Fibroblast of mammary gland (primary cell): ENCODE measurements at places on chromosomes 2 and 18.

DNA sequence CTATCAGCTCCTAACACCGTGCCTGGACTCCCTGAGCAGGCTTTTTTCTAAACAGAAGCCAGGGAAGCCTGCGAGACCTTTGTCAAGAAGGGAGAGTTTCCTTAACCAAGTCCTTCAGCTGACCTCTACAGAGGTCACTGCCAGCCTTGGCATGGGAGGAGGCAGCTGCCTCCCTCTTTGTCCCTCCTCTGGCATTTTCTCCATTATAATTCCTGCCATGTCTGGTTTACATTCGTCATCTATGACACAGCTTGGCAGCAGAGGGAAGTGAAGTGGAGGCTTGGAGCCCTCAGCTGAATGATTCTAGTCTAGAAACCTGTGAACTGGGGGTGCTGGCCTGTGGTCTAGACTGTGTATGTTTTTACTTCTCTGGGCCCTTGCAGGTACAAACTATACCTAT is 22.5 kb downstream of the LIPG start:
- DNase-seq = peak; percentile 23

DNA sequence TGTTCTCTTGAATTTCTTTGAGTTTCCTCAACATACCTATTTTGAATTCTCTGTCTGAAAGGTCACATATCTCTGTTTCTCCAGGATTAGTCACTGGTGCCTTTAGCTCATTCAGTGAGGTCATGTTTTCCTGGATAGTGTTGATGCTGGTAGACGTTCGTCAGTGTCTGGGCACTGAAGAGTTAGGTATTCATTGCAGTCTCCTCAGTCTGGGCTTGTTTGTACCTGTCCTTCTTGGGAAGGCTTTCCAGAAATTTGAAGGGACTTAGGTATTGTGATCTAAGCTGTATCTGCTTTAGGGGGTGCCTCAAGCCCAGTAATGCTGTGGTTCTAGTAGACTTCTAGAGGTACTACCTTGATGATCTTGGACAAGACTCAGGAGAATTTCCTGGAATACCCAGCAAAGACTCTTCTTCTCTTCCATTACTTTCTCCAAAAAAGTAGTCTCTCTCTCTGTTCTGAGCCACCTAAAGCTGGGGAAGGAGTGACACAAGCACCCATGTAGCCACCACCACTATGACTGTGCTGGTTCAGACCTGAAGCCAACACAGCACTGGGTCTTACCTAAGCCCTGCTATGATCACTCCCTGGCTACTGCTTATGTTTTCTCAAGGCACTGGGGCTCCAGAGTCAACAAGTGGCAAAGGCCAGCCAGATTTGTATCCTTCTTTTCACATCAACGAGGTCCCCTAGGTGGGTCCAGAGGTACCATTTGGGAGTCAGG is 852.0 kb downstream of the BCL11A start:
- DNase-seq = no peak

GRCh38 chr2:52445686-52446085 is 1321.9 kb upstream of the CHAC2 start:
- DNase-seq = no peak

DNA sequence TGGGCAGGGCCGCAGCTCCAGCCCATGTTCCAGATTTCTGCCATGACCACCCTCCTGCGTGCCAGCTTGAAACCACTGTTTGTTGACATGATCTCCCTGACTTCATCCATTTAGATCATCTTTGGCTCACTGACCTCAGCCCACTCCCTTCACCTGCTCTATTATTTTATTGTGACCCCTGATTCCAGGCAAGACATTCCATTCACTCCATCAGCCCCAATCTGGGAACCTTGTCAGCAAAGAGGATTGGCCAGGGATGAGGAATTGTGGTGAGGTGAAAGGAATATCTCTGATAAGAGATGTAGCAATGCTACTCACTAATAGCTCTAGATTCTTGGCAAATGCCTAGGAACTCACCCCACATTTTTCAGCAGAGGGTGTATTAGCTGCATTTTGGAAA is 174.2 kb downstream of the TMEM247 start:
- no peak for DNase-seq

- DNase-seq = peak; percentile 99
Observed at GRCh38 chr2:46164529-46165301, 132.5 kb upstream of the EPAS1 start.

GRCh38 chr2:239093952-239094351 is 246.1 kb downstream of the TWIST2 start:
- no peak for DNase-seq

DNA sequence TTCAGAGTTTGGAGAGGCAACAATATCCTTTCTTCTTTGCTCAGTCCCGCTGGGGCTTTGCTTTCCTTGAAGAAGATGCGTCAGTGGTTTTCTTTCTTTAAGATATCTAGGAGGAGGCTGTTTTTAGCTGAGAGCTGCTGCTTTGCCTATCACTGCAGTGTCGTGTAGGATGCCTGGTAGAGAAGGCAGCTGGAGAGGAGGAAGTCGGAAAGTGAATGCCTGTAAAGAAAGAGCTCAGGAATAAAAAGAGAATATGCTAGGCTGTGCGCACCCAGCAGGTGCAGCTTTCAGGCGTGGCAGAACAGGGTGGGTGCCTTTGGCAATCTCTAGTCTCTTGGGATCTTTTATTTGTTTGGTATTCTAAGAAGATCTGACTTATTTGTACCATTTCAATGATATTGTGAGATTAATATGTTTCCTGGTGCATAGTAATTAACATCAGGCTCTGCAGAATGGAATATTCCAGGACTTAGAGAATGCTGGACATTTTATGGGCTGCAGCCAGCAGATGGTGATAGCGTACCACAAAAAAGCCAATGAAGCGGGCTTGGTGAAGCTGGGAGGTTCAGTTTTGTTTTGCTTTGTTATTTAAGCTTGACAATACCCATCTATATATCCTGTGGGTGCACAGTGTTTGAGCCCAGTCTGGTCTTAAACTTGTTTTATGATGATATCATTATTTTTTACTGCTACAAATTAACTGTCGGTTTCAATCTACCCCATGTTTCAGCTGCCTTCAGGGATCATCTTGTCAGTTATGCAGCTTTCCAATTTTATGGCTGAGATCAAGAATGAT is 34.9 kb downstream of the CAVIN2 start:
- peak; percentile 77 for DNase-seq

GRCh38 chr2:216870508-216871332 is 10.9 kb upstream of the TNP1 start:
- DNase-seq = no peak

GRCh38 chr18:47595831-47596501 is 334.5 kb downstream of the SMAD2 start:
- peak; percentile 7 for DNase-seq

DNA sequence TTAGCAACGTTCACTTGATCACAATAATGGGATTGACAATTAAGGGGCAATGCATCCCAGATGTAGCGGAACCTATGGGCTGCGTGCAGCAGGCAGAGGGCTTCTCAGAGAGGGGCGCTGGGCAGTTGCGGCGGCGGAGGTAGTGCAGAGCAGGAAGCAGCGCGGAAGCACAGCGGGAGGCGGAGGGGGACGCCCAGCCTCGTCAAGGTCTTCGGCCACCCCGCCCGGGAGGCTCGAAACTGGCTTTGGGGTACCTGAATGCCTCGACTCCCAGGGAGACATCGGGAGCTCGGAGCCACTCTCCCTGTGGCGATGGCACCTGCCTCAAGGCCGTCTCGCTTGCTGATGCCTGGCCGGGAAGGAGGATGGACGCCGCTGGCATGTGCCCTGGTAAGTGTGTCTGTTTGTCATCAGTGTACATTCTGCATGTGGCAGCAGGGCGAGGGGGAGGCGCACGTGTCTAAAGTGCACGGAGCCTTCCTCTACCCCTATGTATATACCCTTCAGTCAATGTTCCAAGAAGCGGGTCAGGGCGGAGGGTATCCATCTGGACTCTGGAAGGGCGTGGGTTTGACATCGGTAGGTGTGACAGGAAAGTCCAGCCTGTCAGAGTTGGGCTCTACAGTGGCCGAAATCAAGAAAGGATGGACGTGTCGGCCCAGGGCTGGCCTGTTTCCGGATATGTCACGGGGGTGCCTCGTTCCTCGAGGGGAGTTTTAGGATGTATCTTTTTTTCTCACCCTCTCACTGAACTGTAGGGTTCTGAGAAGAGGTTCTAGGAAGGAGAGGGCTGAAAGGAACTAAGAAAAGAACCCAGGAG is 7.5 kb upstream of the SP9 start:
- DNase-seq = no peak

DNA sequence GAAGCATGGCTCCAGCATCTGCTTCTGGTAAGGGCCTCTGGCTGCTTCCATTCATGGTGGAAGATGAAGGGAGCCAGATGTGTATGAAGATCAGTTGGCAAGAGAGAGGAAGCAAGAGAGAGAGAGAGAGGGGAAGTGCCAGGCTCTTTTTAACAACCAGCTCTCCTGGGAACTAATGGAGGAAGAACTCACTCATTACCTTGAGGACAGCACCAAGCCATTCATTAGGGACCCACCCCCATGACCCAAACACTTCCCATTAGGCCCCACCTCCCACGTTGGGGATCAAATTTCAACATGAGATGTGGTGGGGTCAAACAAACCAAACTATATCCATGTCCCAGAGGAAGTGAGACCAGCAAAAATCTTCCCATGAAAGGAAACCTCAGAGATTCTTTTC is 124.8 kb upstream of the SIX2 start:
- DNase-seq = peak; percentile 50

GRCh38 chr2:60481257-60481656 is 72.2 kb downstream of the BCL11A start:
- DNase-seq = no peak

DNA sequence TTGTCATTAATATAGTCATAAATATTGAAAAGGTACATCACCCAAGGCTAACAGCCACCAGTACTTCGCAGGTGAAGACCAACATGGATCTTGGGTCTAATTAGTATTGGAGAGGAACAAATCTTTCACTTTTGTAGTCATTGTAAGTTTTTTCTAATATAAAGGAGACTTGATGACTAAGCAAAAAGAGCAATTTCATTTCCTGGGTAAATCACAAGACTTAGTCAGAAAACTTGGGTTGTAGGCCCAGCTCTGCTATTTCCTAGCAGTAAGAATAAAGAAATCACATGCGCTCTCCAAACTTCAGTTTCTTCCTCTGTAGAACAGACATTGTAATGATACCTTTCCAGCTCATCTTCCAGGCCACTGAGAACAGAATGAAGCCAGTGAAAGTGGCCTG is 40.9 kb downstream of the NRP2 start:
- DNase-seq = peak; percentile 40

GRCh38 chr18:23682472-23682871 is 6.8 kb upstream of the LAMA3 start:
- no peak for DNase-seq

DNA sequence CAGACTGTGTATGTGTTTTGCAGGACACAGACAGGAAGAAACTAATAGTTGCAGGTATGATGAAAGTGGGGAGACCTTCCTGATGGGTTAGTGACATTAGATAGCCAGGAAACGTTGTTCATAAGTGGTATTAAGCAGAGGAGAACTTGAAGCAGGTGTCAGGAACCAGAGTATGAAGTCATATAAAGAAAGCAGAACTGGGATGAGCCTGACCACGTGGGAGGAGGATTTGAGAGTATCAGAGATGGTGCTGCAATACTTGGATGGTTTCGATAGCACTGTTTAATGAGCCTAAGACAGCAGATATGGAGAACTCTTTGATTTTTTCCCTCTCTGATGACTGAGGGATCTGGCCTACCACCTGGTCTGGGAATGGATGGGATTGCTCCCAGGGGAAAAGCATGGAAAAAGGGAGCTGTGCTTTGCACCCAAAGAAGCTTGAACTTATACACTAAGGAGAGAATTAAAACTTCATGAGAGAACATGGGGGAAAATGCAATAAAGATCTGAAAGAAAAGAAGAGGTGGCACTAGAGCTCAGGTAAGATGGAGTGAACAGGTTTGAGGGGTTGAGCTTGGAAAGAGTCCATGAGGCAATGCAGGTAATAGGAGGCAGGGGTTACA is 226.0 kb upstream of the LRRTM1 start:
- no peak for DNase-seq

GRCh38 chr2:42102591-42103450 is 55.0 kb downstream of the PKDCC start:
- no peak for DNase-seq

- no peak for DNase-seq
Observed at GRCh38 chr2:85394976-85395375, 15.2 kb downstream of the CAPG start.
